ENCODE measurements at places on chromosomes 11 and 22.

DNA sequence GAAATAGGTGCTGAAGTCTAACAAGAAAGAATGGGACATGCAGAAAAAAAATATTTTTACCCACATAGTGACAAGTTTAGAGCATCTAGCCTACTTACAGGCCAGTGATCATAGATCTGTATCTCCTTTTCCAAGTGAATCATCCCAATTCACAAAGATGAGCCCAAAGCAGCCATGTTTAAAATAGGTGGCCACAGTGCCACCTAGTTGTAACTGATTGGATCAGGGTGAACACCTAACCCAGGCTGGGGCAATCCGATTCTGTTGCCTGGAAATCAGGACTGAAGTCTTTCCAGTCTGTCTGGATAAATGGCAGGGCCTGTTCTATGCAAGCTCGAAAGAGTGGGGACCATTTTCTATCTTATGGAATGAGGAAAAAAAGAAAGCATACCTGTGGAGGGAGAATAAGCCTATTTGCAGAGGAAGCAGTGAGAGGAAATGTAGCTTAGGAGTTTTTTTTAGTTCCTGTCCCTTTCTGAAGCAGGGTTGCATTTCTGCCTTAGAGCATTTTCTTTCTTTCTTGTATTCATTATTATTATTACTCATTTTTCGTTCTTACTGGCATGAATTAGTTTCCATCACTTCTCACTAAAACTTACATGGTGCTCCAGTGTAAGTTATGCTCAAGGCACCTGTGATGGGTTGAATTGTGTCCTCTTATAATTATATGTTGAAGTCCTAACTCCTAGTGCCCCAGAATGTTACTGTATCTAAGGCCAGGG lies 113.2 kb upstream of the RAG2 start:
- no peak for DNase-seq

DNA sequence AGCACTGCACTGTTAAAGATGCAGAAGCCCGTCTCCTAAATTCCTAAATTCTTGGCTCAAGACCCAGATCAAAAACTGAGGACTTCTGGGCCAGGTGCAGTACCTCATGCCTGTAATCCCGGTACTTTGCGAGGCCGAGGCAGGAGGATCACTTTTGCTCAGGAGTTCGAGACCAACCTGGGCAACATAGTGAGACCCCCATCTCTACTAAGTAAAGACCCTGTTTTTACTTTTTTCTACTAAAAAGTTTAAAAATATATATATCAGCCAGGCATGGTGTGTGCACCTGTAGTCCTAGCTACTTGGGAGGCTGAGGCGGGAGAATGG lies 29.7 kb downstream of the PDGFB start:
- no peak for DNase-seq

DNA sequence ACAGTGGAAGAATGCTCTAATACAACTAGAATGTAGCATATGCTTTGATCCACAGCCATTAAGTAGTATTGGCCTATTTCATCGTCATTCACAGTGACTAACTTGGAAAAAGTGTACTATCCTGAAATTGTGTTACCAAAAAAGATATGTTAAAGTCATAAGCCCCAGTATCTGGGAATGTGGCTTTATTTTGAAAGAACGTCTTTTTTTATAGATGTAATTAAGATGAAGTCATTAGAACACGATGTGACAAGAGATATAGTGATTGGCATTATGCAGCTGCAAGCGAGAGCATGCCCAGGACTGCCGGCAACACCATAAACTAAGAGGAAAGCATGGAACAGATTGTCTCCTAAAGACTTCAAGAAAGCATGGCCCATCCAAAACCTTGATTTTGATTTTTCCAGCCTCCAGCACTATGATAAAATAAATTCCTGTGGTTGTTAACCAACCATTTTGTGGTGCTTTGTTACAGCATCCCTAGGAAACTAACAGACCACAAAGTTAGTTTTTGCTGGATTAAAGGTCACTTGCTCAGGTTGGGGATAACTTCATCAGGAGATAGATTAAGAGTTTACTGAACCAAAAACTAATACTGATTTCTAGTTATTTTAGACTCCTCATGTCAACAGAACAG lies 870.6 kb upstream of the LRRC4C start:
- DNase-seq = no peak

GRCh38 chr22:46525389-46526243 lies 11.8 kb downstream of the CELSR1 start:
- DNase-seq = no peak

- no peak for DNase-seq
Measured at GRCh38 chr11:124536520-124536919, 6.9 kb downstream of the OR8B12 start.

GRCh38 chr11:19792510-19792909 lies 79.9 kb downstream of the NAV2 start:
- DNase-seq = no peak

GRCh38 chr11:95985174-95985808 lies 61.4 kb upstream of the MTMR2 start:
- DNase-seq = no peak

DNA sequence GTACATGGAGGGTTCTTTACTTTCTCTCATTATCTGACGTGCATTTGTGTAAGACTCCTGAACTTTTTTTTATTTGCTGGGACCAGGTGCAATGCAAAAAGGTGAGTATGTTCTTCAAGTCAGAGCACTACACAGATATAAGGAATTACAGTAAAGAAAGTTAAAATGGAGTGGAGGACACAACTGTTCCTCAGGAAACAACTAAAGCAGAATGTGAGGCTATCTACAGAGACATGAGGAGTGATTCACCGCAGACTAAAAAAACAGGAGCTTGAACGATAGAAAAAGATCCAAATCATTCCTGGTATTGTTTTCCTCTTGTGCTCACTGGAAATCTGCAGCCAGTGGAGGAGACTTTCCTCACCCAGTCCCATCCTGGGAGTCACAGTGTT lies 106.2 kb downstream of the ABTB2 start:
- no peak for DNase-seq

GRCh38 chr11:1177020-1177770 lies 19.4 kb downstream of the MUC5AC start:
- DNase-seq = no peak

GRCh38 chr11:6238902-6239301 lies at the start of gene CNGA4:
Gene CNGA4, plus strand, starts transcription at chr11:6239089. Its CDS starts 118 bp downstream, at chr11:6239207.
- DNase-seq = no peak

DNA sequence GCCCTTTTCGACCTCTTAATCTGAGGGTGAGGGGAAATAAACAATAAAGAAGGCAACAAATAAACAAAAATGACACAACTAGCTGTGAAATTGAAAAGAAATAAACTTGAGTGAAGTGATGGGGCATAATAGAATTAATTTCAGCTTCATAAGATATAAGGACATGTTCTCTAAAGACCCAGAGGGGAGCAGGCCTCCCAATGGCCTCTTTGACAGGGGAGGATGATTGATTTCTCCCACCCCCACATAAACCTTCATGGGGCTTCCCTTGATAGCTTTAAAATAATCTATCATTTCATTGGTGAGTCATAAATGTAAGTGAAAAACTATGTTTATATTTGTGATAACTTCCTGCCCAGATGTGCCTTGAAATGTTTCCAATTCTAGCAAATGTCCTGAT lies 226.3 kb upstream of the RAG2 start:
- DNase-seq = no peak

DNA sequence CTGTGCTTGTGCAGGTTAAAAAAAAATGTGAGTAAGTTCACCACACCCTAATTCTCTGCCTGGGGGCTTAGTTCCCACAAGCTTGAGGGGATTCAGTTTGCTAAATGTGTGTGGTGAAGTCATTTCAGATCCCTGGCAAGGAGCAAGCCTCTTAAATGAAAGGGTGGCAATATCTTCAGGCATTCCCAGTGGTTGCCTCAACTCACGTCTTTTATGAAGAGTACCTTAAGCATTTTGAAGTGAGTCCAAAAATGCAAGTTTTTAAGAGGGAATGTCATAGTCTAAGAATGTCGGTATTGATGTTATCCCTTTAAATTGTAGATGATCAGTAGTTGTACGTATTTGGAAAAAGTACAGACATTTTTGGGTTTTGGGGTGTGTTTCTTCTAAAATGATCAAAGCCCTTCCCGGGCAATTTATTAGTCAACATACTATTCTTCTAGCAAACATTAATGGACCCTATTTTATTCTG lies 4.9 kb downstream of the TCP11L1 start:
- DNase-seq = no peak

DNA sequence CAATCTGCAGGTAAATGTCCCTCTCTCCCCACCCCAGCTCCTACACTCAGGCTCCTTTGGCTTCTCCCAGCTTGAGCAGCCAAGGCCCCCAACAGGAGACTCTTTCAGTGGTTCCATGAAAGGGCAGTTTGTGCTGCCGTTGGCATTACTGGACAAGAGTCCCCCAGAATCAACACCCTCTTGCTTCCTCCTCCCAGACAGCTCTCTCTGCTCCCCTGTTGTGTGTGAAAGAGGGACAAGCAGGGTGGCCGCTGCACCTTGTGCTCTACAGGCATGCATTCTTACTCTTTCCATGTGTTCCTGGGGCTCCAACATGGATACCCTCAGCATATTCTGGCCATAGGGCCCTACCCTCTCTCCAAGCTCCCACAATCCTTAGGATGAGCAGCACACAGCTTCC lies 48.7 kb downstream of the P4HA3 start:
- no peak for DNase-seq

GRCh38 chr11:110857892-110858546 lies 145.8 kb upstream of the ARHGAP20 start:
- no peak for DNase-seq

Measured in stimulated activated CD8-positive, alpha-beta memory T cell treated with anti-CD3 and anti-CD28 coated beads, Interleukin-2, amount 100 ng/mL, for 1 hour (primary cell).